Iris pigment epithelial cell (primary cell): ENCODE measurements at places on chromosomes 1 and 21.
A peak's percentile ranks its signal among the peaks of the same experiment; 100 is the strongest.

DNA sequence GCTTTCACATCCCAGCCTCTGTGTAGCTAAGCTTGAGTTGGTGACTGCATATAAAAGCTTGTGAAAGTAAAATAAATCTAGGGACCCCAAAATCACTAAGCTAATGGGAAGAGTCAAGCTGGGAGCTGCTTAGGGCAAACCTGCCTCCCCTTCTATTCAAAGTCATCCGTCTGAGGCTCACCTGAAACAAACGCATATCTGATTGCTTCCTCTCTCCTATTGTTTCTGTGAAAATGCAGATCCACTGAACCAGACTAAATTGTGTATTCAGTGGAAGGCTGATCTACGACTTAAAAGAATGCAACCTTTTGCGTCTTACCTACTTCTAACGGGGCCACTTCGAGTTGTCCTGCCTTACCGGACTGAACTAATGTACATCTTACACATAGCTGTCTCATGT, 70.3 kb downstream of the LTN1 start:
- no peak for DNase-seq

- DNase-seq = no peak
These were observed 13.2 kb upstream of the MFAP2 start for GRCh38 chr1:16993521-16994038.

DNA sequence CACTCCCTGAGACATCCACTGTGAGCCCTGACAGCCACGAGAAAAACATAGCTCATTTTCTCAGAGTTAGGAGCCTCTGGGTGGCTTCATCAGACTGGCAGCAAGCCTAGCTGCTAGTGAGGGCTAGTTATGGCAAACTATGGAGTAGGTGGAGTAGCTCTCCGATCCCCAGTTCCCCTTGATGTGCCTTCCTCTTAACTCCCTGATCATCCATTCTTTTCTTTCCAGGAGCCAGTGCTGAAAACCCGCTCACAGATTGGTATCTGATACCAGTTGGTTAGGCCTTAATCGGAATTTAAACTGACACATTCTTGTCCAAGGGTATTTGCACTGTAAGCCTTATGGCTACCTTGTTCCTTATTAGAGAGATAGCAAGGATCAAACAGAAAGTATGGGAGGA, 31.4 kb upstream of the PAXBP1 start:
- no peak for DNase-seq

GRCh38 chr1:30779294-30780071, 21.9 kb upstream of the LAPTM5 start:
- peak; percentile 40 for DNase-seq

GRCh38 chr1:87806379-87807094, 477.9 kb downstream of the LMO4 start:
- no peak for DNase-seq

- no peak for DNase-seq
These were observed 1080.8 kb downstream of the AMY1C start for GRCh38 chr1:104830534-104830933.

- peak; percentile 39 for DNase-seq
These were observed 325.8 kb downstream of the SMYD3 start for GRCh38 chr1:246181241-246181640.

GRCh38 chr1:101410048-101410878, 173.4 kb downstream of the S1PR1 start:
- DNase-seq = peak; percentile 5

DNA sequence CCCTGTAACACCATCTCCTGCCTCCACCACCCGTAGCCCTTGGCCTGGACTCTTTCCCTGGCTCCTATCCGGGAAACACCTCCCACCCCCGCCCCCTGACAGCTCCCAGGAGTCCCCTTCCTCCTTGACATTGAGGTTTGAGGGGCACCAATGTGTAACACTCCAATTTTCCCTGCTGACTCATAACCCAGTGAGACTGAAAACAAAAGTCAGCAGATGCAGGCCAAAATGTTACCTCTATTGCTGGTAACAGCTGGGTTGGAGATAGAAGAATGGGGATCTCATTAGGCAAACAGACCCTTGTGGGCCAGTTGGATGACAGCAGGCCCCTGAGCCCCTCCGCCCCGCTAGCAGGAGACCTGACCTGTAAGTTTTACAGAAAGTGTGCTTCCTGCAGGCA, 237.2 kb downstream of the KAZN start:
- peak; percentile 76 for DNase-seq
